ENCODE measurements at places on chromosomes 2 and 18.

- peak; percentile 84 for DNase-seq
These were observed 2113.3 kb upstream of the PIK3C3 start for GRCh38 chr18:39841482-39842365.

DNA sequence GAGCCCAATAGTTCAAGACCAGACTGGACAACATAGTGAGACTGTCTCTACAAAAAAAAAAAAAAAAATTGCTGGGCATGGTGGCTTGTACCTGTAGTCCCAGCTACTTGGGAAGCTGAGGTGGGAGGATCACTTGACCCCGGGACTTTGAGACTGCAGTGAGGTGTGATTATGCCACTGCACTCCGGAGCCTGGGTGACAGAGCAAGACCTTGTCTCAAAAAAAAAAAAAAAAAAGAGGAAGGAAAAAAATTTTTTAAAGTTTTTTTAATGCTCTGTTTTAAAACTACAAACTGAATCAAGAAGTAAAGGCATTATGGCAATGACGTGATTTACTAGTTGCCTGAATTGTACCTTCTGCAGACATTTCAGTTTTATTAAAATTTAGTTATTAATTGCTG lies 54.5 kb upstream of the ZDBF2 start:
- no peak for DNase-seq

DNA sequence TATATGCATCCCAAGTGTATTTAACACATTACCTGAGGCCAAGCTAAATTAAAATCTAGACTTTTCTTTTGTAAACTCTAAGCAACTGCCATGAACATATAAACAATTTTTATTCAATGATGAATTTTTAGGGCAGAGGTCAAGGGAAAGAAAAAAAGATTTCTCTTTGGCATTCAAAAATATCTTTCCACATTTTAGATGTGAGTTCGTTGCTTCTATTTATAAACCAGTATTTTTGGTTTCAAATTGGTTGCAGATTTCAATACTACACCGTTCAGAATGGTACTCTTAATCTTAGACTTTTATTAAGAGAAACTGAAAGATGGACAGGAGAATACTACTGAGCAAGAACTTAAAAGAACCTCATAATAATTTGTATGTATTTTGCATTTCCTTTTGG lies 293.6 kb upstream of the CCDC68 start:
- no peak for DNase-seq

DNA sequence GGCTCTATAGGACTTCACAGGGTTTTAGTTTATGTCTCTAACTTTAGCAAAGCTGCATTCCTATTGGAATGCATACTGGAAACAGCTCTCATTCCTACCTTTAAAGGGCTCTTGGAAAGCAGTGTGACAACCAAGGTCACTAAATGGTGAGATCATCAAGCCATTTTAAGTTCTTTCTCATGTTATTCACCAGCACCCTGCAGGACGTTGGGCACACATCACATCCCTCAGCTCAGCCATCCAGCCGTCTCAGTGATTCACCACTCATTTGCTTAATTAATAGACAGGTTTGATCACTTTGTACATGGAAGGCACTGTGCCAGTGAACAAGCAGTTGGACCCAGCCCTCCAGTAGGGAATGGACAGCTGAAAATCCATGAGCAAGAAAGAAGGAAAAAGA lies 32.2 kb upstream of the RBM44 start:
- no peak for DNase-seq

- no peak for DNase-seq
These were observed 366.7 kb upstream of the KCNJ3 start for GRCh38 chr2:154331784-154332183.

DNA sequence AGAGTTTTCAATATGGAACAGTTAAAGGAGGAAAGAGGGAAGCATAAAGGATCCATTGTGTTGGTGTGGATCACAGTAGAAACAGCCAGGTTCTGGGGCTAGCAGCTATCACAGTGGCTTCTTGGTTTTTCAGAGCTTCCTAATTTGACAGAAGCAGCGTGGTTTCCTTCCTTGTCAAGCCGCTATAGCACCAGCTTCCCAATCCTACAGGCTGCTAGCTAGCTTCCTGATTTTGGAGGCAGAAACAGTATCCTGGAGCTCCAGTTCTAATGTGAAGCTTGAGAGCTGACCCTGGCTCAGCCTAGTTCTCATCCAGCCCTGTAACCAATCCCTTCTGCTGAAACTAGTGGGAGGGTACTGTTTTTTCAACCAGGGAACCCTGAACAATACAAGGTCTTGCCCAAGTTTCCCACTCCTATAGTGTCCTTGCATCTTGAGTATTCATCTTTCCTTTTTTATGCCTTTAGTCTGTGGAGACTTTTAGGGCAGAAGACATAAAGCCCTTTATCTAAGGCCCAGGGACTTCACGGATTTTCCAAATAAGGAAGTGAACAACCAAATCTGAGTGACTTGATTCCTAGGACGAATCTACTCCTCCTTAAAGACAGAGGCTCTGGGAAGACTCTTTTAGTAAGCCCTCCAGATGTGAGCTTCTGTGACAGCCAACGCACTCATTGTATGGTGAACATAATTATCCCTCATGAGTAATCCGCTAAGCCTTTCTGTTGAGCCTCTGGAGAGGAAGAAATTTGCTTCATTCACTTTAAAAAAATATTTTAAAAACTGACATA lies 33.8 kb downstream of the CCDC93 start:
- no peak for DNase-seq

GRCh38 chr2:165895974-165896373 lies 57.6 kb downstream of the TTC21B start:
- no peak for DNase-seq

- DNase-seq: no peak
These were observed 599.9 kb downstream of the RNF144A start for GRCh38 chr2:7517088-7517487.

GRCh38 chr2:240512109-240512485 lies 45.7 kb downstream of the ANKMY1 start:
- DNase-seq: no peak

- no peak for DNase-seq
These were observed 51.8 kb downstream of the LDLRAD4 start for GRCh38 chr18:13270279-13270855.

- DNase-seq: no peak
These were observed 404.7 kb downstream of the BCL11A start for GRCh38 chr2:60148716-60149115.

DNA sequence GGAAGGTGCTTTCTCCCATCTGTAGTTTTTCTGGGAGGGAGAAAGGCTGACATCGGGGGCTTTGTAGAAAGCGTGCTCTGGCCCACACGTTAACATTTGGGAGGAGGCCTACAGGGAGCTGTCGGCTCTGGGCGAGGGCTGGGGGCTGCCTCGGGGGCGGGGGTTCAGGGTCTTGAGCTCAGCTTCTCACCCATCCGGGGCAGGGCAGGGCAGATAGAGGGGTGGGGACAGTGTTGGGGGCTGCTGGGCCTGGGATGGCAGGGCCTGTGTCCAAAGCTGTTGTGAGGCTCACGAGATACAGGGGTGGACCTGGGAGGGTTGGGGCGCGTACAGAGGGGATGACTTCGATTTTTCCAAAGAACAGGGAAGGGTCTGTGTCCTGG lies 27.0 kb downstream of the NFATC1 start:
- no peak for DNase-seq

- peak; percentile 73 for DNase-seq
These were observed 54.5 kb downstream of the SKA1 start for GRCh38 chr18:50429207-50429948.

GRCh38 chr2:66013456-66013855 lies 421.5 kb upstream of the MEIS1 start:
- DNase-seq: no peak

- DNase-seq: peak; percentile 7
These were observed 807 bp downstream of the GAREM1 start for GRCh38 chr18:32469691-32470459.

- DNase-seq: no peak
These were observed 12.6 kb downstream of the GLI2 start for GRCh38 chr2:120748310-120748709.

DNA sequence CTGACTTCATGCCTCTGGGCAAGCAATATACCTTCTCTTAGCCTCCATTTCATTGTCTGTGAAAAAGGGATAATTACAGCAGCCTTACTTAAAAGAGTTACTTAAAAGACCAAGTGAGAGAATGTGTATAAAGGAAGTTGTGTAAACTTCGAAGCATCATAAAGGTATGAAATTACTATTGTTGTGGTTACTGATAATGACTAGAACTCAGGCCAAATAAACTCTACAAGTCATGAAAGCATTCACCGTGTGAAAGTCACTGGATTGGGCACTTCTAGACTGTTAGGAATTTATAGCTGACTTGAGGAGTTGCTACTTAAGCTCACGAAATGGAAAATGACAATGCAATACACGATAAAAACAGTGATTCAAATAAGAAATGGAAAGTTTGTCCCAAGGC lies 67.4 kb upstream of the HAAO start:
- DNase-seq: no peak

- no peak for DNase-seq
These were observed 209.3 kb downstream of the TDRD15 start for GRCh38 chr2:21332993-21333625.

DNA sequence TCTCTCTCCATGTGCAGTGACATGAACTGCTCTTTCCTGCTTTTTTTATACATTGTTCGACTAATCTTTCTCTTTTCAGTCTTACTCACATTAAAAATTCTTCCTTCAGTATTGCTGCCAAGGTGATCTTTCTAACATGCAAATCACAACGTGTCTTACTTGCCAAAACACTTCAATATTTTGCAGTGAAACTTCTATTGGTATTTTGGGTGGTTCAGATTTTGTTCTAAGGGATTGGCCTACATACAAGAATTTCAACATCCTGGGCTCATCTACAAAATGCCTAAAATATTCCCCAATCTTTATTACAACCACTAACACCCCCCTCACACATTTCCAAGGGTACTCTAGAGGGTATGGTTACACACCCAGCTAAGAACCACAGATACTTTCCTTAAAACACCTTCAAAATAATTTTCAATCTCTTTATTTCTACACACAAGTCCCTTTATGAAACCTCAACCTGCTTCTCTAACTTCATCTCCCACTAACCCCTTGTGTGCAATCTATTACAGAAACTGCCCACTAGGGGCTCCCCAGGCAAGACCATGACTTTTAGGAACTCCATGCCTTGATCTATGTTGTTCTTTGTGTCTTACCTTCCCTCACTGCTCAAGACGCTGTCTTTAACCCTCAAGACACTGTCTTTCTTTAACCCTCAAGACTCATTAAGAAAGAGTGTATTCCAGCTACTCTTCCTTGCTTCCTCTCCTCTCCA lies 50.9 kb downstream of the COL3A1 start:
- DNase-seq: no peak

DNA sequence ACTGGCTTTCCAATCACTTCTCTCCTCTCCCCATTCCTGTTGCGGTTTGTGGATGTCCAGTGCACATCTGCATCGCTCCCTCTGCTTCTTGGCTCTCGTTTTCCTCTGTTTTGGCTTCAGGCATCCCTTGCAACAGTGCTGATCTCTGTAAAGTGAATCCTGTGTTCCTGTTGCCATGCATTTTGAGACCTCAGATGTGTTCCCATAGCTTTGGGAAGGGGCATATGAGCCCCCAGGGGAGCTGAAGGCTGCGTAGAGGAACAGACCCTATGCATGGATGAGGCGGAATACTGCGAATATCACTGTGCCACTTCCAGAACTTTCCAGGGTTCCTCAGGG lies 168.4 kb upstream of the HAAO start:
- no peak for DNase-seq

DNA sequence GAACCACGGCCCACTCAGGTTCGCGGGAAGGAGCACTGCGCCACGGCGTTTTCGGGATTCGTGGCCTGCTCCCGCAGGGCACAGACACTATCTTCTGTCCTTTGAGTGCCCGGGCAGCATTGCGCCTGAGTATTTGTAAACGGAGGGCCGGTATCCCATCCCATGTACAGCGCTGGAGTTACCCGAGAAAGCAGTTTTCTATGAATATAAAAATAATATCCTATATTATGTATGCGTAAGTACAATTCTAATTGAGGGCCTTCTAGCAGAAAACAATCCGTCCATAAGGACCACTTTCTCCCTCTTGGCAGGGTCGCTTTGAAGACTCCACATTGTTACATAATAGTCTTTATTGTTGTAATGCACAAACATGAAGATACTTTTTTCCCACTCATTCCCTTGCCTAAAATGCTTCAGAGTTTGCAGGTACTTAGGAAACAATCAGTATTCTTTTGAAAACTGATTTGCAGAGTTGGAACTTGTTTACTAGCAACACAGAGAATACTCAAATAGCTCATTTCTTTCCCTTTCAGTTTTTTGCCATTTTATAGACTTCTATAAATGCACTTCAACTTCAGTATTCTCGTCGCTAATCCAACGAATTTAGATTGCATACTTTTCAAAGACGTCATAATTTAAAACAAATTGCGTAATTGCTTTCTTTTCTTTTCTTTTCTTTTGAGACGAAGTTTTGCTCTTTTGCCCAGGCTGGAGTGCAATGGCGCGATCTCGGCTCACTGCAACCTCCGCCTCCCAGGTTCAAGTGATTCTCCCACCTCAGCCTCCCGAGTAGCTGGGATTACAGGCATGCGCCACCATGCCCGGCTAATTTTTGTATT lies 1.0 kb upstream of the REV1 start:
- DNase-seq: no peak

GRCh38 chr2:201931475-201931874 lies 102.2 kb upstream of the FZD7 start:
- no peak for DNase-seq

- DNase-seq: no peak
These were observed 892.5 kb upstream of the LRRTM1 start for GRCh38 chr2:81196933-81197628.

DNA sequence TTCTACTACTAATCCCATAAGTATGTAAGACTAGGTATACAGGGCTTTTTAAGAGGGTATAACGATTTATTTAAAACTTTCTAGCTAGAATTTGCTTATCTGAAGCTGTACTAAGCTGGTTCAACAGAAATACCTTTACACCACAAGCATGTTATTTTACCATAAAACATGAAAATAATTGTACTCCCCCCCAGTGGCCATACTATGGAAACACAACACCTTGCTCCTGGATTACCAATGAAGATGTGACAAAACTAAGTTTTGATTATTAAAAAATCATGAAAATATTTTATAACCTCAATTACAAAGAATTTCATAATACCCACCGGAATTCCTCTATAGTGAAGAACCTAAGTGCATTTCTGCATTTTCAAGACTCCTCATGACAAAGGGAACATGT lies 27.3 kb downstream of the LPIN2 start:
- DNase-seq: no peak

DNA sequence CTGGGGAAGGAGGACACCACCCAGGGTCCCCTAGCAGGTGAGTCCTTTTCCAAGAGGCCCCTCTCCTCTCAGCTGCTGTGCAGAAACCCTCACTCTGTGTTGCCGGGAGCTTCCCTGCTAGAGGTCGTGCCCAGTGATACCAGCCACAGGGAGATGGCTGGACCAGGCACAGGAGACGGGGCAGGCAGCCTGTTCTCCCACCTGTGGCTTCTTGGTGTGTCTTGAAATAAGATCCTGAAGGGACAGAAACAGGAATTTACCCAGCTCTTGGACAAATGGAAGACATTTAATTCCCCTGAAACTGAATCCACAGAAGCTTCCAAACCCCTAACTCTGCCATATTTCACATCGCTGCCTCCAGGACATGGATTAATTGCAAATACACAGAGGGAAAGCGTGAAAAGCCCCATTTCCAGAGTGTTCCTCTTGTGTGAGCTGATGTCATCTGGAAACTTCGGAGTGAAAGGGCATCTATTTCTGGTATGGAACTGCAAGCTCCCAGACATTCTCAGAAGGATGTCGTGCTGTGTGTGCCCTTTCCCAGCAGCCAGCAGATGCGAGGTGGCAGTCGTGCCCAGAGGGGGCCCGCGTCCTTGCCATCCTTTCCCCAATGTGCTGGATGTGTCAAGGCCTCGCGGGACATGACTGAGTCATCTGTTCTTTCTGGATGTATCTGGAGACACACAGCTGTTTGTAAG lies 177.7 kb downstream of the SEPTIN10 start:
- DNase-seq: no peak

GRCh38 chr2:170816504-170817092 lies at the start of gene GAD1:
Gene GAD1, plus strand, starts transcription at chr2:170816887. Its CDS starts 1,705 bp downstream, at chr2:170818592.
- DNase-seq: peak; percentile 85
